Activated naive CD4-positive, alpha-beta T cell (primary cell): ENCODE measurements at places on chromosomes 11 and 22.

DNA sequence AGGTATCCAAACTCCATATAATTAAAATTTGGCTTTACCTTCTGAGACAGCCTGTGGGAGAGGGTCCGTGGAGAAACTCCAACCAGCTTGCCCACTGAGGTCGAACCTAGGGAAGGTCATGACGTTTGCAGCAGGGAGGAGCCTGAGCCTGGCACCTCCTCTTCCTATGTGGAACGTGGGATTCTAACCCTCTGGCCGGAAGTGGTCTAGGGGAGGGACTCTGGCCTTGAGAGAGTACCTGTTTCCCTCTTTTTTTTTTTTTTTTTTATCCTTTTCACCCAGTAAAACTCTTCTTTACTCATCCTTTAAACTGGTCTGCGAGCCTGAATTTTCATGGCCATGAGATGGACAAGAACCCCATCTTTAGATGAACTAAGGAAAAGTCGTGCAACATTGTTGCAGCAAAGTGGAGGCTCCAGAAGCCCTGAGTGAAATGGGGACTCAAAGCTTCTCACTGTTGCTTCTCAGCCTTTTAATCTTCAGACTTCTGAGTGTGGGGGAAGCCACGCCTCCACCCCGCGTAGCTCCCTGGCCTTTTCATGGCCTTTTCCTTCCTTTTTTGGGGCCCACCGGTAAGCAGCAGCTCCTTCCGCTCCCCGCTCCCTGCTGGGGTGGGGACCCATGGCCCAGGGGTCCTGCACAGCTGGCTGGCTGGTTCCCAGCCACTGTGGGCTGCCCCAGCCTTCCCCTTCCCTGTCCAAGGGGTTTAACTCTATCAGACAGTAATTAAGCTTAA lies 1359.9 kb downstream of the LRRC4C start:
- DNase-seq: no peak

DNA sequence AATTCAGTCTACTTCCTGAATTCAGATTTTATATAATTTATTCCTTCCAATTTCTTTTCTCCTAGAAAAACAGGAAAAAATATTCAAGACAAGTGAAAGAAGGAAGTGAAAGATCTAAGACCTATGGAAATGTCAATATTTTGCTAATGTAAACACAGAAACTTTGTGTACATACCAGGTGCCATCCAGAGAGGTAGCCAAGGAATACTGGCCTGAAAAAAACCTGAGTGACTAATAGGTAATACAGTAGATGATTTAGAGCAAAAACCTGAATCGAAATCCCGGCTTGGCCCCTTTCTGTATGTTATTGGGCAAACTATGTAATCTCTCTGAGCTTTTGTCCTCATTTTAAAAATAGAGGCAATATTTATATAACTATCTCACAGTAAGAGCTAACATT lies 59.2 kb upstream of the FSHB start:
- no peak for DNase-seq

DNA sequence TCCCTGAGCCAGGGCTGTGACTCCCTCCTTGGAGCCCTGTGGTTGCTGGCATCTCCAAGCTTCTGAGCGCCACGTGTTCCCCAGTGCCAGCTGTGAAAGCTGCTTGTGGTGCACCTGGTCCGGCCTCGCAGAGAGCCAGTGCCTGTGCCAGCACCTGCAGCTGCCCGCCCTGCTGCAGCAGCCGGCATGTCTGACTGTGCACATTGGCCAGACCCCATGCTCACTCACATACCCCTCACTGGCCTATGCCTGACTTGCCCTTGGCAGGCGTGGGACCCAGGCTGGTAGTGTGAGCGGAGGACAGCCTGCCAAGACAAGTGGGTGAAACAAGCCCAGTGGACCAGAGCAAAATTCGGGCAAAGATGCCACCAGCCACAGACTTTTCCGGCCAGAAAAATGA lies 9.8 kb downstream of the MRPL48 start:
- no peak for DNase-seq

DNA sequence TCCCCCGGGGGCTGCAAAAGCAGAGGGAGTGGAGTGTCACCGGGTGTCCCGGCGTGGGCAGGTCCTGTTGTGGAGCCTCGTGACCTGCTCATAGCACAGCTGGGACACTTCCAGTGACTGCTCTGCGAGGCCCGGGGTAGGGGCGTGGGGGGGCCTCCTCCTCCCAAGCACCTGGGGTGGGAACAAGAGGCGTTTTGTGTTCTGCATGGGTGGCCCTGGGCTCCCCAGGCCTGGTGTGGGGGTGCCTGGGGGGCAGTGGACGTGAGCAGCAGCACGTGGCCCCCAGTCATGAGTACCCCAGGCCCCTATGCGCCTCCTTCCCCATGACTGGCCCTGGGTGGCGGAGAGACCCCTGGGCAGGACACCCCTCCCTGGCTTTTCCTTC lies 104.7 kb downstream of the KCNQ1 start:
- no peak for DNase-seq

GRCh38 chr11:68026391-68027105 lies 3.9 kb upstream of the NDUFS8 start:
- DNase-seq: no peak

- DNase-seq: no peak
These were observed 26.1 kb downstream of the ABTB2 start for GRCh38 chr11:34331736-34332135.

GRCh38 chr22:38699784-38700183 lies 959 bp downstream of the JOSD1 start:
- no peak for DNase-seq

GRCh38 chr11:118283756-118284350 lies 19.8 kb upstream of the MPZL2 start:
- DNase-seq: no peak

- no peak for DNase-seq
These were observed 18.4 kb downstream of the SELENOO start for GRCh38 chr22:50218996-50219727.

DNA sequence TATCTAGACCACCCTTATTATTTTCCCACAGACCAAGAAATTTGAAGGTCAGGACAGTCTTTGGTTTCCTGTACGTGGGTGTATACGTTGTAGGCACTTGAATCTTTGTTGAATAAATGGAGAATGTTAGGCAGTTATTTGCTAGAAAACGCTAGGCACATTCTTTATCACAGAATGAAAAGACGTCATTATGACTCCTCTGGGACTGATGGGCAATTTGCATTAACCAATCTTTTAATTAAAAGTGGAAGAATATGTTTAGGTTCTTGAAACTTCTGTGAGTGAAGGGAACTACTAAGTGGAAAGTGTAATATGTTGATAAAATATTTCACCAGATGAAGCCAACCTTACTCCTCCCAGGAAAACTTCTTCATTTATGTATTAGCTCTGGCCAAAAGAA lies 5.7 kb downstream of the CAT start:
- no peak for DNase-seq

DNA sequence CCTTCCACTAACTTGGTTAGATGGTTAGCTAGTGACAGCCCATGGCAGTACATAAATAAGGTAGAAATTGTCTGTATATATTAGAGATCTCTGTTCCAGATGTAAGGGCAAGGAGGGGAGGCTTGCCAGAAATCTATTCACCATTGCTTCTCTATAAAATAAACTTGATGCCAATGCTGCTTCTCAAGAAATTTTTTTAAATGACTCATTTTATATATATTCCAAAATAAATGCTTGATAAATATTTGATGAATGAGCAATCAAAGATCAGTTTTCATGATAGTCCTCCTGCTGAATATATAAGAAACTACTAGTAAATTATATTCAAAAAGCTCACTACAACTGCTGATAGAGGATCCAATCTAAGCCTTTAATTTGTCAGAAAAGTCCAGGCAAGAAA lies 710.6 kb upstream of the CCDC179 start:
- no peak for DNase-seq

GRCh38 chr11:134027671-134028070 lies 41.2 kb upstream of the JAM3 start:
- DNase-seq: no peak

DNA sequence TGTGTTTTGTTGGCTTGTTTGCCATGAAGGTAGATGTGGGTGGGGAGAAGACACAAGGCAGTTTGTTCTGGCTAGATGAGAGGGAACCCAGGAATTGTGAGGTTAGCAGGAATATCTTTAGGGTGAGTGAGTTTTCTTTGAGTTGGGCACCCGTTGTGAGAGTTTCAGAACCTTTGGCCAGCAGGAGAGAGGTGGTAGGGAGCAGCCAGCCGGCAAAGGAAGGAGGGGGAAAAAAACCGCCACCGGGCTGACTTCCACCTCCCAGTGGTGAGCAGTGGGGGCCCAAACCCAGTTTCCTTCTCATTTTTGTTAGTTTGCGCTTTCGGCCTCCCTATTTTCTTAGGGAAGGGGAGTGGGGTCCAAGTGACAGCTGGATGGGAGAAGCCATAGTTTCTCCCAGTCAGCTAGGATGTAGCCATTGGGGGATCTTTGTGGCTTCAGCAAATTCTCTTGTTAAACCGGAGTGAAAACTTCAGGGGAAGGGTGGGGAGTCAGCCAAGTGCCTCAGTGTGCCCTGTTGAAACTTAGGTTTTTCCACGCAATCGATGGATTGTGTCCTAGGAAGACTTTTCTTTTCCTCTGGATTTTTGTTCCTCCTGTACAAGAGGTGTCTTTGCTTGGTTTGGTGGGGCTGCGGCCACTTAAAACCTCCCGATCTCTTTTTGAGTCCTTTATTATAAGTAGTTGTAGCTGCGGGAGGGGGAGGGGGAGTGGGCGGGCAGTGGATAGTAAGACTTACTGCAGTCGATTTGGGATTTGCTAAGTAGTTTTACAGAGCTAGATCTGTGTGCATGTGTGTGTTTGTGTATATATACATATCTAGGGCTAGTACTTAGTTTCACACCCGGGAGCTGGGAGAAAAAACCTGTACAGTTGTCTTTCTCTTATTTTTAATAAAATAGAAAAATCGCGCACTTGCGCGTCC lies 1.1 kb upstream of the GCAT start:
- no peak for DNase-seq

- no peak for DNase-seq
These were observed 6.3 kb downstream of the AKIP1 start for GRCh38 chr11:8917157-8917825.

DNA sequence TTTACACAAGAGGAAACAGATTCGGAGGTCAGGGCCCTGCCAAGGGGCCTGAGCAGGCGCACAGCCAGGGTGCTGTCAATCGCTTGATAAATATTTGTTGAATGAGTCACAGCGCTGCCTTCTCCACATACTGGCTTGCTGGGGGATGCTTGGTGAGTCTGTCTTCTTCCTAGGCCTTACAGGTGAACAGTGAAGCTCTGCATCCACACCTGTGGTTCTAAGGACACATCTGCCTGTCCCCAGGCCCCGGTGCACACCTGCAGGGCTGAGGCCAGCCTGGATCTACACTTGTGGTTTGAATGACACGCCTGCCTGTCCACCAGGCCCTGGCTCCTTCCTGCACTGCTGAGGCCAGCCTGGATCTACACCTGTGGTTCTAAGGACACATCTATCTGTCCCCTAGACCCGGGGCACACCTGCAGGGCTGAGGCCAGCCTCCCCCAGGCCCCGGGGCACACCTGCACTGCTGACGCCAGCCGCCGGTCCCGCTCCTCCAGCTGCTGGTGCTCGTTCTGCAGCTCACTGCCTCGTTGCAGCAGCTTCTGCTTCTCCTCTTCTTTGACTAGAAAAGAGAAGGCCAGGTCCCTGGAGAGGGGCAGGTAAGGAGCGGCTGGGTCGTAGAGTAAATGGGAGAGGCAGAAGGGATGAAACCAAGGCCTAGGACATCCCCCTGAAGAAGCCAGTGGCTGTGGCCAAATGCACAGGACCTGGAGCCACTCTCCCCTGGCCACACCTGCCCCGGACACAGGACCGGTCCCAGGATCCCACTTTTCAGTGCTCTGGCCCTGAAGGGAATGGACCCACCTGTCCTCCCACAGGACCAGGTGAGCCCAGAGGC lies 124.6 kb downstream of the PHF21B start:
- DNase-seq: no peak

- DNase-seq: no peak
These were observed 593.6 kb downstream of the ETS1 start for GRCh38 chr11:127993788-127994187.

DNA sequence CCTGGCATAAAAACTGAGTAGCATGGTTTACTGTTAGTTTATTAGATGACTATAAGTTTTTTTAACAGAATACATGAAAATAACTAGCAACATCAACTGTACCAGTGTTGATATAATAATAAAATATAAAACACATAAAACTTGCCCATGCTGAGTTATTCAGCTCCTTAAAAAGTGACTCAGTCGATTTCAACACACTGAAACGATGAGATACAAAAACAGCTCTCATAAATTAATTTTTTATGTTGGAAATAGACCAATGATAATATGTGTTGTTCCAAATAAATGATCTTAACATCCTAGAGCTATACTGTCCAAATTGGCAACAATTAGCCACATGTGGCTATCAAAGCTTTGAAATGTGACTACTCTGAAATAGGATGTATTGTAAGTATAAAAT lies 15.9 kb downstream of the PDGFD start:
- DNase-seq: no peak
